ENCODE measurements at places on chromosomes 6 and 20. TPM values are rescaled to one million over a fixed set of nuclear protein-coding genes. Genes with fewer than 3 reads are reported as not detected.

DNA sequence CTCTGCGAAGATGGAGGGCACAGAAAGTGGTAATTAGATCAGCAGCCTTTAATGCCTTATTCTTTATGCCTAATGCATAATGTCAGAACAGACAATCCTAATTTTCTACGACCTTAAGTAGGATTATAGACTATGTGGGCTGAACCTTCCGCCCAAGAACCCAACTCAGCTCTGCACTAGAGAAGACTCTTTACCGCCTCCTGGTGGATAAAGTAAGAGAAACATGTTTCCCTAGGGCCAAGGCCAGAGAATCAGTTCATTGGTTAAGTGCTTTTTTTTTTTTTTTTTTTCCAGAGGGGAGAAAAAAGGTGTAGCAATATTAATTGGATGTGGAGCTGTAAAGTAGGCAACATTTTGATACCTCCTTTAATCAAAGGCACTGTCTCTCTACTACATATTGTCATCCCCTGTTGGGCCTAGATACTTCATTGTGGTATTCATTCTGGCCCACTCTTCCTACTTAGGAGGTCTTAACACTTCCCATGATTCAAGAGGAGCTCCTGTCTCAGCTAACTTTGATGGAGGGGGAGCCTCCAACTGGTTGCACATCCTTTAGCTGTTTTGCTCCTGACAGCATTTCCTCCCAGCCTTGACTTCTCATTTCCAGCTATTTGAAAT lies 124.9 kb upstream of the NRN1 start:
- no peak for DNase-seq

GRCh38 chr20:45782890-45783289 lies 8.8 kb downstream of the WFDC3 start:
- DNase-seq: no peak

The CYP39A1 gene
- polyA plus RNA-seq: 11.9 TPM

The SSTR4 gene
- polyA plus RNA-seq: 0.42 TPM

The B3GALT4 gene
- polyA plus RNA-seq: 5.0 TPM

DNA sequence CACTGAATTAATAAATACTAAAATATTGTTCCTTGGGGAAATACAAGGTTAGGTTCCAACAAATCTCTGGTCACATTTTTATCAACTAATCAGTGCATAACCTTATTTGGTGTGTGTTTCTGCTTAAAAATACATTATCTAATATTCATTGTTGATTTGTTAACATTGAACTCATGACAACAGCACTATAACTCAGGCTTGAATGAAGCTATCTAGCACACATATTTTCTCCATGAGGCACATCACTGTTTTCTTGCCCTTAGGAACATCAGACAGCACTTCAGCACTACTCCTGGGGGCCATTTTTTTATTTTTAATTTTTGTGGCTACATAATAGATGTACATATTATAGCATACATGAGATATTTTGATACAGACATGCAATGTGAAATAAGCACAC lies 277.2 kb upstream of the NT5E start:
- DNase-seq: no peak

The CTAGE9 gene
- polyA plus RNA-seq: not detected

DNA sequence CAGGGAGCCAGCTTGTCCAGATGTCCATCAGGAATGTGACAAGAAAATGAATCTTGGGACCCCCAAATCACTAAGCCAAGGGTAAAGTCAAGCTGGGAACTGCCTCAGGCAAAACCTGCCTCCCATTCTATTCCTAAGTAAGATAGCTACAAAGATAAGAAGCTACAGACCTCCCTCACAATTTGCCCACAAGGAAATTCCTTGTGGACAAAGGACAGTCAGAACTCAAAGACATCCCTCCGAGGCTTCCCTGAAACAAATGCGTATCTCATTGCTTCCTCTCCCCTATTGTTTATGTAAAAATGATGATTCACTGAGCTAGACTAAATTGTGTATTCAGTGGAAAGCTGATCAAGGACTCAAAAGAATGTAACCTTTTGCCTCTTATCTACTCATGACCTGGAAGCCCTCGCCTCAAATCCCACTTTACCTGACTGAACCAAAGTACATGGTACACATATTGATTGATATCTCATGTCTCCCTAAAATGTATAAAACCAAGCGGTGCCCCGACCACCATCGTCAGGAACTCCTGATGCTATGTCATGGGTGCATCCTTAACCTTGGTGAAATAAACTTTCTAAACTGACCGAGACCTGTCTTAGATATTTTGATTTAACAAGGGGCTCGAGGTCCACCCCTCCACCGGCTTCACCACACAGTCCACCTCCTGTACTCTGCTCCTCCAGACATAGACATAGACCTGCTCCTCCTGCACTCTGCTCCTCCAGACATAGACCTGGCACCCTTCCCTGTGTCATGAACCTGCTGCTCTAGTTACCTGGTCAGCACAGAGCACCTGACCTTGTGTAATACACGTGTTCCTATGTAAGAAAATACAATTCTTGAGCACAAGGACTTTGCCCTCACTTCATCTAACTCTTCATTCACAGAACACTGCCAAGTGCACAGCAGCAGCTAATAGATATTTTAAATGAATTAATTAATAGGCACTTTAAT lies 81.4 kb downstream of the WDR27 start:
- no peak for DNase-seq

The TGIF2 gene
- 44.1 TPM for polyA plus RNA-seq

DNA sequence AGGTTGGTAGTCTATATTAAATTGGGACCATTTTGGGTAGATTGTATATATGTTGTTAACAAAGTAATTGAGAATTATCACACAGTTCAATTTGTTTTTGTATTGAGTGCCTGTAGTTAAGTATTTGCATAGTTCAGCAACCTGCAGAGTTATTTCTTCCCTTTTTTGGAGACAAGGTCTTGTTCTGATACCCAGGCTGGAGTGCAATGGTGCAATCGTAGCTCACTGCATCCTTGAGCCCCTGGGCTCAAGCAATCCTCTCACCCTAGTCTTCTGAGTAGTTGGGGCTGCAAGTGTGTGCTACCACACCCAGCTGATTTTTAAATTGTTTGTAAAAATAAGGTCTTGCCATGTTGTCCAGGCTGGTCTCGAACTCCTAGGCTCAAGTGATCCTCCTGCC lies 250.5 kb downstream of the UTRN start:
- no peak for DNase-seq

The IL22RA2 gene
- not detected for polyA plus RNA-seq

DNA sequence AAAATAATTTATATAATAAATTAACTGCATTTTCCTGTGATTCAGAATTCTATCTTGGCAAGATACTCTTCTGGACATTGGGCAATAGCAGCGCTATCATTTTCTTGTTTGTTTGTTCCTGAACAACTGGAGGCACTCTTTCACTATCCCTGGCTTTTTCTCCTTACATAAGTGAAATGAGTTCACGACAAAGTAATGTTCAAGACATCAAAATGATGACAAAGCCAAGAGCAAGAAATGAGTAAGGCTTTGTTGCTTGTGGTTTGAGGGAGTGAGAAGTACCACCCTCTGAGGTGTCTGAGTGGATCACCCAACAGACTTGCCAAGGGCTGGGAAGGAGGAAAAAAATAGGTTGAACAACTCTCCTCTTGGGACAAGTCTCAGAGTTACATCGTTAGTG lies 466.6 kb upstream of the JAG1 start:
- peak; percentile 12 for DNase-seq

DNA sequence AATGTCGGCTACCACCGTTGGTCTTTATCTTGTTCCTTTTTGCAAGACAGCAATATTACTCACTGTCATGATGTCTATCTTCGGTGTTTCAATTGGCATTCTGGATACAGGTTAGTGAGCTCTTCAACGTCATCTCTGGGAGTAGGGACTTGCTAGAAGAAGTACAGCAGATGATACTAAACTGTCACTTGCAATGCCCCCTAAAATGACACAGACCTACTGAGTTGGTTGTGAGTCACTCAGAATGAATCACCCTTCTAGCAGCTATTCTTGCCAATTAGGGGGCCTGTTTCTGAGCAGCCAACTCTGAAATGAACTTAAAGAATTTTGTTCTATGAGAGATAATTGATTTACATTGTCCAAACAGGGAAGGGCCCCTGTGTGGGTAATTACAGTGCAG lies 176.5 kb downstream of the SLC16A10 start:
- DNase-seq: no peak

DNA sequence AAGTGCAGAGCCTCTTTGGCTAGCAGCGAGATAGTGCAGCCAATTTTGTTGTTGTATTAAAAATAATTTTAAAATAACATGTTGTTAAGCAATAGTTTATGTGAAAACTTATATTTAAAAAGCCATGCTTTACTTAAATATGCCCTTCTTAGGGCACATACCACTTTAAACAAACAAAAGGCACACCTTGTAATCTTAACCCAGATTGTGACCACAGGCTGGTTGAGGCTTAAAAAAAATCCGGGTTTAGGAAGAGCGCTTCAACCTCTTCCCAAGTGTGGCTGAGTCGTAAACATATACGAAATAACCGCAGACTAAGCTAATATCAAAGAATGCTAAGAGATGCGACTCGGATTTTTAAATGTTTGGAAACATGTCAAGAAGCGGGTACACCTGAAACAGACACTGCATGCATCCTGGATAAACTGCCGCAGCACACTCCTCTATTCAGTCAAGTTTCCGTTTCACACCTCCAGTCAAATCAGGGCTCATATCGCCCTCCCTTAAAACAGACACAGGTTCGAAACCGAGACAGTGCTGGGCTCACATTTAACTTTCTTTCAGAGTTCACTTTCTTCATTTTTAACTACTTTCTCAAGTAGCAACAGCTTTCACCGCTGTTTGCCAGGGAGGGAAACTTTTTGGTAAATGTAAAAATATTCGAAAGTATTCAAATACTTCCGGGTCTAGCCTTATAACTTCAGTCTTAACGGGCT lies 1.5 kb downstream of the DEK start:
- DNase-seq: no peak

DNA sequence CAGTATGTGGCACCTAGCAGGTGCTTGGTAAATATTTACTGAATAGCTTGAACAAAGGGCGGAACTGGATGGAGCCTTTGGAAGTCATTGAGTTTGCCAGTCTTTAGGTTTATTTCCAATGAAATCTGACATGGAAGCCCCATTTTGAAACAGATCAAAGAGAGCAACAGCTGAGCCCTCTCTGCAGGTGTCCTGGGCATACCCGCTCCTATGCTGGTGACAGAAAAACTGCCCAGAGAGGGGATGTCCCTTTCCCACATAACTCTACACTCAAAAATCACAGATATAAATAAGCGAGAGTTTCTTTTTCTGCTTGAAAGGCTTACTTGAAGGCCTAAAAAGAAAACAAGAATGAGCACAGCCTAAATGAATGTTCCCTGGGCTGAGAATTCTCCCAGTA lies 53.0 kb upstream of the RALY start:
- no peak for DNase-seq

DNA sequence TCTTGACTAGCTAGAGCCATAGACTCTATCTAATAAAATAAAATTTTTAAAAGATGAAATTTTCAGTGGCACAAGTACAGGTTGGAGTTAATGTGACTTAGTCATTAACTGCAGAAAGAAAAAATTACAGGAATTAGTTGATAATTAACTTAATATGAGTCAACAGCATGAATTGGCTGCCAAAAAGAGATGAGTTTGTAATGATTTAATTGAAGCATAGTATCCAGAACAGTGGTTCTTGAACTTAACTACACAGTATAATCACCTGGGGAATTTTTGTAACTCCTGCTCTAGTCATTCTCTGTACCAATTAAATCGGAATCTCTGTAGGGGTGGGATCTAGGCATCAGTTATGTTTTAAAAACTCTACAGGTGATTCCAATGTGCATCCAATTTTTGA lies 46.3 kb upstream of the HMGN3 start:
- DNase-seq: no peak

GRCh38 chr6:12818324-12818723 lies 101.8 kb downstream of the PHACTR1 start:
- DNase-seq: no peak

GRCh38 chr6:63348836-63349235 lies 29.1 kb upstream of the LGSN start:
- no peak for DNase-seq

DNA sequence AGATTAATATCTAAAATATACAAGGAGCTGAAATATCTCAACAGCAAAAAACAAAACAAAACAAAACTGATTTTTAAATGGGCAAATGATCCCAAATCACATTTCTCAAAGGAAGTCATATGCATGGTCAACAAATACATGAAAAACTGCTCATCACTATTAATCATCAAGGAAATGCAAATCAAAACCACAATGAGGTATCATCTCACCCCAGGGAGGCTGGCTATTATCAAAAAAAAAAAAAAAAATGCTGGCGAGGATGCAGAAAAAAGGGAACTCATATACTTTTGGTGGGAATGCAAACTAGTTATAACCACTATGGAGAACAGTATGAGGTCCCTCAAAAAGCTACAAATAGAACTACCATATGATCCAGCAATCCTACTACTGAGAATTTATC lies 34.6 kb downstream of the REPS1 start:
- no peak for DNase-seq

Measured in left lung (tissue), 14 donors.